ENCODE measurements at places on chromosomes 3 and 15. TPM values are rescaled to one million over a fixed set of nuclear protein-coding genes. Genes with fewer than 3 reads are reported as not detected.

DNA sequence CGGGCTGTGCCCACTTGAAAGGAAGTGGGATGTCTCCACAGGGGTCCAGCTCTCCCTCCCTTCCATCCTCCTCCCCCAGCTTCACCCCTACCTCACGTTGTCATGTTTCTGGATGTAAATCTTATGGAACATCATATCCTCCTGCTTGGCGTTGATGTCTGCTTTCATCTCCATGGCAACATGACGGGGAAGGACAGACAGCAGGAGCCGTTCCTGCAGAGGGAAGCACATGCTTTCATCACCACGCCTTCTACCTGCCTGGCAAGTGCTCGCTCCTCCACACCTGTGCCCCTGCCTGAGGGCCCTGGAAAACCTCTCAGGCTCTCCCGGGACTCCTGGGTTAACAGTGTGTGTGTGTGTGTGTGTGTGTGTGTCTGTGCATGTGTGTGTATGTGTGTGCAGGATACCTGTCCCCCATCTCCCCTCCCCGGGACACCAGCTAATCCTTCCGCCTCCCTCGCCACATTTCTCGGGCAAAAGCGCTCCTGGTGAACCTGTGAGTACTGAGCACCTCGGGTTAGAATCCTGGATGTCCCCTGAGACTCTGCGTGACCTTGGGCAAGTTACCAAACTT, 101.1 kb downstream of the ADCY5 start:
- H3K36me3 ChIP-seq = no peaks in the 10 kb centered on the region
- no peak for DNase-seq
- no peak overlapping the region for H3K4me3 ChIP-seq
- no peaks in the 10 kb centered on the region for H3K4me1 ChIP-seq

GRCh38 chr3:40864146-40864782, 335.0 kb upstream of the CTNNB1 start:
- H3K4me1 ChIP-seq = no peaks in the 10 kb centered on the region
- H3K36me3 ChIP-seq = no peaks in the 10 kb centered on the region
- DNase-seq = no peak

GRCh38 chr15:24878153-24878552, 76.6 kb upstream of the SNRPN start:
- DNase-seq = peak; percentile 52
- peak overlapping the region; percentile 41 for H3K4me3 ChIP-seq
- H3K27ac ChIP-seq = no peak overlapping the region
- no peaks in the 10 kb centered on the region for H3K36me3 ChIP-seq

GRCh38 chr3:8760091-8760490, 9.3 kb downstream of the OXTR start:
- H3K27me3 ChIP-seq = peaks cover 4% of the 10 kb centered on the region
- no peak for DNase-seq
- H3K4me1 ChIP-seq = no peaks in the 10 kb centered on the region
- H3K36me3 ChIP-seq = no peaks in the 10 kb centered on the region
- peak overlapping the region; percentile 75 for H3K4me3 ChIP-seq

DNA sequence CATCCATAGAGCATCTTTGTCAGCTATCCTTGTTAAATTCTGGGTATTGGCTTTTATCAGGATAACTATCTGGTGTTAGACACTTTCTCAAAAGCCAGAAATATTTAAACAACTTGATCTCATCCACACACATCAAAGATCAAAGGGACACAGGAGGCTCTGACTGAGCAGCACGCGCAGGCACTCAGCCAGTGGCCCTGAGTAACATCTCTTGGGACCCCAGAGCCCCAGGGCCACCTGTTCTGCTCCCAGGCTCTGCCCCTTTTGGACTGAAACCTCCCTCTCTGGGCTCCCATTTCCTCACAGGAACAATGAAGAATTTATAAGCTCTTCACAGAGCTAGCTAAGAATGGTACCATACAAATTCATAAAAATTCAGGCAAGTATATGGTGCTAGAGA, 16.1 kb downstream of the ATP10A start:
- DNase-seq = no peak
- no peak overlapping the region for H3K4me3 ChIP-seq
- H3K36me3 ChIP-seq = no peaks in the 10 kb centered on the region
- H3K4me1 ChIP-seq = peaks cover 7% of the 10 kb centered on the region

DNA sequence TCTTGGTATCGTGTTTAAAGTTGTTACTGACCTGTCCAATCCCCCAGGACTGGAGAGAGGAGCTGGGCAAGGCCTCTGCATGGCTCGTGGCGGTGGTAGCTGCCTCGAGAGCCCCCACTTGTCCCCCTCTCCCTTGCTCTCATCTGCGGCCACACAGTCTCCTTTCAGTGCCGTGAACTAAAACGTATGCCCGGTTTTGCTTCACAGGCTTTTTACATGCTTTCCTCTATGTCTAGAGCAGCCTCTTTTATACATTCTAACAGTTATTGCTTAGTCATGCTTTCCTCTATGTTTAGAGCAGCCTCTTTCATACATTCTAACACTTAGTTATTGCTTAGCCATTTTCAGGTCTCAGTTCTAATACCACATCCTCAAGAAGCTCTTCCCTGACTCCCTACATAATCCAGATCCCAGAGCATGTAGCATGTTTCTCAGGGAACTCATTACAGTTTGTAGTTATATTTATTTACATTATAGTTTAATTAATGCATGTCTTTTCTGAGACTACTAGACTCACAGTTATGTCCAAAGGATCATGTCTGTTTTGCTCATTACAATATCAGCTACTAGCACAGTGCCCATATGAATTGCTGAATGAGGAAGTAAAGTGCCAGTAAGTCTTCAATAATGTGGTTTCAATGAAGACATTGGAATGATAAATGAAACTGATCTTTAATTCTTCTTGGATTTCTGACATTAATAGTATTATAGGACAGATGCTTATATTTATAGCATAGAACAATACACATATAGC, 66.5 kb upstream of the TBL1XR1 start:
- H3K36me3 ChIP-seq = no peaks in the 10 kb centered on the region
- H3K4me1 ChIP-seq = no peaks in the 10 kb centered on the region
- no peak overlapping the region for H3K4me3 ChIP-seq
- no peak for DNase-seq

- no peaks in the 10 kb centered on the region for H3K27me3 ChIP-seq
- no peak overlapping the region for H3K27ac ChIP-seq
- DNase-seq = no peak
- no peaks in the 10 kb centered on the region for H3K36me3 ChIP-seq
Observed at GRCh38 chr3:31132132-31132769, 237.8 kb upstream of the GADL1 start.

DNA sequence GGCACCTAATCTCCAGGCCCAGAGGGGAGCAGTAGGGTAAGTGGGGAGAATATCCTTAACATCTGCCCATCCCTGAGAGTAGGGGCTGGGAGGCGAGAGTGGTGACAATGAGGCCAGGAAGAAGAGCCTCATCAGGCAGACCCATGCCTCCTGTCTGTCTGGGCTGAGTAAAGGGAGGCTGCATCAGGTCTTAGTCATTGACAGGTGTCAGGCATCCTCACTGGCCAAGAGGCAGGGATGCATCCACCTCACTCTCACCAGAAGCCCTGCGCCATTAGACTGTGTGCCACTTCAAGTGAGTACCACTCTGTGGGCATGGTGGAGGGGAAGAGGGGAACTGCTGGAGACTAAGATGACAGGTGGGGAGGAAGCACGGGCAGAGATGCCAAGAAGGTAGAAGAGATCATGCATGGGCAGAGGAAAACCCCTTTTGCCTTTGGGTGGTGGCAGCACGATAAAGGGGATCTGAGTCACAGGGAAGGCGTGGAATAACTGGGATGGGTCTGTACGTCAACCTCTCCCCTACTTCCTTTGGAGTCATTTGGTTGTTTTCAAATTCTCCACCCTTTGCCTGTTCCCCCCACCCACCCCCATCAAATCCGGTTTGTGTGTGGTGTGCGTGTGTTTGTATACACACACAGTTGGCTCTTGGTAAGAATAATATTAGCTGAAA, 14.1 kb downstream of the ANAPC13 start:
- H3K4me1 ChIP-seq = no peaks in the 10 kb centered on the region
- no peak for DNase-seq
- H3K27me3 ChIP-seq = no peaks in the 10 kb centered on the region
- H3K27ac ChIP-seq = no peak overlapping the region

- peak overlapping the region; percentile 94 for H3K27ac ChIP-seq
- no peaks in the 10 kb centered on the region for H3K36me3 ChIP-seq
- H3K4me1 ChIP-seq = no peaks in the 10 kb centered on the region
- H3K4me3 ChIP-seq = peak overlapping the region; percentile 94
- H3K27me3 ChIP-seq = no peaks in the 10 kb centered on the region
- DNase-seq = no peak
Observed at GRCh38 chr3:129122412-129123011, 908 bp upstream of the RAB43 start.

DNA sequence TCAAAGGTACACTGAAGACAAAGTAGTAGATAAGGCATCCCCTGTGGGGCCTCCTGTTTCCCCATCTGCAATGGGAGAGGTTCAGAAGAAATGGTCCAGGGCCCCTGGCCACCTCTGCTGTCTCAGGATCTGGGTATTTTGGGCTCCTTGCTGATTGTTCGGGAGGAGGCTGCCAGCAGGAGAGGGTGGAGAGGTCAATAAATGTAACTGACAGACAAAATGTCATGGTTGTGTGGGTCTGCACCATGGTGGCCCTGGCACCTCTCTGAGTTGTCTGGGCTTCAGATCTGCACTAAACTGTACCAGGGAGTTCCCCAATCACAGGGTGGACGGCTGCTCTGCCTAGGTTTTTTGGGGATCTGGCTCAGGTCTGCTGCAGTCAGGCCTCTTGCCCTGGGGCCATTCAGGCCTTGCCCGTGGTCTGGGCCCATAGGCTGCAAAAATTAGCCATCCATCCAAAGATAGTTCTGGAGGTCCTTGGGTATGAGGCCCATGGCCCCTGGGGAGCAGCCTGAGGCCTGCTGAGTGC, 7.4 kb downstream of the NBEAL2 start:
- H3K27me3 ChIP-seq = no peaks in the 10 kb centered on the region
- peaks cover 7% of the 10 kb centered on the region for H3K4me1 ChIP-seq
- DNase-seq = no peak
- H3K4me3 ChIP-seq = no peak overlapping the region
- H3K36me3 ChIP-seq = no peaks in the 10 kb centered on the region

- no peaks in the 10 kb centered on the region for H3K36me3 ChIP-seq
- peak overlapping the region; percentile 77 for H3K27ac ChIP-seq
- H3K4me1 ChIP-seq = peaks cover 3% of the 10 kb centered on the region
- H3K4me3 ChIP-seq = peak overlapping the region; percentile 26
Observed at GRCh38 chr3:43769097-43769884, 78.6 kb downstream of the ABHD5 start.

DNA sequence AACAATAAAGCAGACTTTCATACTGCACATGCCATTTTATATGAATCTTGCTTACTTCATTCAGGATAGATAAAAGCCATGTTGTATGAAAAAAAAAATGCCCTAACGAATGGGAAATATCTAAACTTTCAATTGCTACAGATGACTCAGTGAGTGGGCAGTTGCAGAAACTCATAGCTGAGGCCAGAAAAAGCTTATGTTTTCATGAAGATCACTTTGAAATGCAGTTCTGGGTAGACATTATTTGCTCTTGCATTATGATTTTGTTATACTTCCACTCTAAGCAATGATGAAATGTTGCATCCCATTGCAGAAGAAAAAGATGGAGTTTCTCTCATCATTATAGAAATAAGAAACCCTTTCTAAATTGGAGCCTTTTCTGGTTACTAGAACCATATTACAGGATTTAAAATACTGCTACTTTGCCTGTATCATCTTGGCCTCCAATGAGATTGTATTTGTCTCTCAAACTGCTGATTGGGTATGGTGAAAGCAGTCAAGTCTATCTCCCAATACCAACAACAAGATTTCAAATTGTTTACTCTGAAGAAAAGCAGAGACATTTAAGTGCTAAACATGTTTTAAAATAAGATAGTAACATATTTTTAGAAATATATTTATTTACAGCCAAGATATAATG, 17.0 kb downstream of the PEAK1 start:
- H3K4me3 ChIP-seq = no peak overlapping the region
- no peaks in the 10 kb centered on the region for H3K27me3 ChIP-seq
- no peaks in the 10 kb centered on the region for H3K36me3 ChIP-seq
- no peak overlapping the region for H3K27ac ChIP-seq
- no peak for DNase-seq

GRCh38 chr15:58543664-58544335, 112.0 kb downstream of the LIPC start:
- H3K27ac ChIP-seq = no peak overlapping the region
- H3K27me3 ChIP-seq = no peaks in the 10 kb centered on the region
- no peaks in the 10 kb centered on the region for H3K36me3 ChIP-seq
- no peaks in the 10 kb centered on the region for H3K4me1 ChIP-seq
- H3K4me3 ChIP-seq = no peak overlapping the region
- no peak for DNase-seq

GRCh38 chr15:98904544-98904943, 103.0 kb downstream of the PGPEP1L start:
- H3K4me1 ChIP-seq = peaks cover 10% of the 10 kb centered on the region
- no peak overlapping the region for H3K4me3 ChIP-seq
- H3K27ac ChIP-seq = no peak overlapping the region
- H3K27me3 ChIP-seq = no peaks in the 10 kb centered on the region
- no peaks in the 10 kb centered on the region for H3K36me3 ChIP-seq

GRCh38 chr15:72859757-72860145, 76.2 kb upstream of the ADPGK start:
- H3K4me1 ChIP-seq = no peaks in the 10 kb centered on the region
- no peak for DNase-seq
- no peaks in the 10 kb centered on the region for H3K36me3 ChIP-seq
- no peaks in the 10 kb centered on the region for H3K27me3 ChIP-seq

GRCh38 chr15:88076328-88076727, 180.2 kb downstream of the NTRK3 start:
- no peaks in the 10 kb centered on the region for H3K4me1 ChIP-seq
- no peak overlapping the region for H3K27ac ChIP-seq
- H3K27me3 ChIP-seq = no peaks in the 10 kb centered on the region
- no peaks in the 10 kb centered on the region for H3K36me3 ChIP-seq

DNA sequence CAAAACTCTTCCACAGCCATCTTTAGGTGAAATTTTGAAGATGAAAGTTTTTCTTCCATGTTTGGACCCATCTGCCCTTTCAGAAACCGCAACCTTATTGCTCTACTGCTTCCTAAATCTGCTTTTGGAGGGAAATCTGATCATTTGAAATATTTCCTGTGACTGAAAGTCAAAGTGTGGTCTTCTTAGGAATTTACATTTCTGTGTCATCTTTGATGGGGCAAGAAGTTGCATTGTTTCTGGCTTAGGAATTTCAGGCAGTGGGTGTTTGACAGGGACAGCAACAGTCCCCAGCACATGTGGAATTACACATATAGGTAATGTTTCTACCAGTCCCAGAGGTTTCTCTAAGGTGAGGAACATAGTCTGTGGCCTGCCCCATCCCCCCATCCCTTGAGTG, 5.3 kb upstream of the TYRO3 start:
- no peak overlapping the region for H3K27ac ChIP-seq
- no peak overlapping the region for H3K4me3 ChIP-seq
- no peak for DNase-seq
- H3K27me3 ChIP-seq = no peaks in the 10 kb centered on the region

GRCh38 chr3:168117059-168117458, 21.3 kb upstream of the GOLIM4 start:
- H3K36me3 ChIP-seq = no peaks in the 10 kb centered on the region
- H3K4me1 ChIP-seq = no peaks in the 10 kb centered on the region
- no peak for DNase-seq
- no peaks in the 10 kb centered on the region for H3K27me3 ChIP-seq
- peak overlapping the region; percentile 48 for H3K27ac ChIP-seq
- H3K4me3 ChIP-seq = no peak overlapping the region

The TF gene
- 6.3 TPM for total RNA-seq

The MNS1 gene
- 2.4 TPM for total RNA-seq

The HDAC11 gene
- 21.7 TPM for total RNA-seq

The FOXL2 gene
- 0.33 TPM for total RNA-seq

The HTR3E gene
- not detected for total RNA-seq
